HFF-Myc (cell line): ENCODE measurements at places on chromosomes 2 and 18.

DNA sequence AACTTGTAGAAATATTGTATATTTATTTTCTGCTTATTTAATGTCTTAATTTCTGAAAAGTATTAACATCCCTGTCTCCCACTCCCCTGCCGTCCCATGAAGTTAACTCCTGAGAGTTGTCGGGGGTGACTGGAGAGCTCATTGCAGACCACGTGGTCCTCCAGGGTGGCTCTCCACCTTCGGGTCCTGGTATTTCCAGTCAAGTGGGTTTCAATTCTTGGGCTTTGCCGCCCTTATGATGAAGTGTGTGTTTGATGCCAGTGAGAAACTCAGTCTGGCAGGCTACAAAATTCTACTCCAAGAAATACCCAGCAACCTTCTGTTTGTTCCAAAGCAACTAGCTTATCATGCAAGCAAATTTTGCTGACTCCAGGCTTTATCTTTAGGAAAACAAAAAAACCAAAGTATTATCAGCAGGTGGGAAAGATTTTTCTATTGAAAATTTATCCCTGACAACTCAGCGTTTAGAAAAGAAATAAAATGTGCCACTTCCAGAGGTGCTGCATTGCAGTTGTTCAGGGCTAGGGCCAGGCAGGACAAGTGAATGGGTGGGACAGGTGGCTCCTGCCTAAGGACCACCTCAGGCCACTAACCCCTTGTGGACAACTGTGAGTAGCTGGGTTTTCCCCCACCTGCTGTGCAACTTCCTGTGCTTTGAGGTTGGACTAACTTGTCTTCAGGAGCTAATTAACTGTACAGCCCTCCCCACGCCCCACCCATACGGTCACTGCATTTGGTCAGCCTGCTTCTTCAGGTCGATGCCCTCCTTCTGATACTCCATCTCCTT lies 46.6 kb downstream of the BCL2L11 start:
- no peak for DNase-seq

DNA sequence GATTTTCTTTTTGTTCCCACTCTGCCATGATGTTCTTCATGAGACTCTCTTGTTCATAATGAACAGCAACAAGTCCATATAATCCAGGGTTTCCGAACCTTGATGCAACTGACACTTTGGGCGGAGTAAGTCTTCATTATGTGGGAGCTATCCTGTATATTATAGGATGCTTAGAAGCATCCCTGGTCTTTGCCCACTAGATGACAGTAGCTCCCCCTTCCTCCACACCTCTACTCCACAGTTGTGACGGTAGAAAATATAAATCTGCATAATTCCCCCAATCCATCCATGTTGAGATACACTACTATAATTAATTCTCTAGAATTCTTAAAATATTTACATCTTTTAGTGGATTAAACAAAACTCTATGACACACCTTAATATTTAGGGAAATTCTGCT lies 482.2 kb upstream of the CELF4 start:
- DNase-seq: no peak

- no peak for DNase-seq
Measured at GRCh38 chr18:2916184-2916583, 69.4 kb downstream of the EMILIN2 start.

- DNase-seq: no peak
Measured at GRCh38 chr2:8672940-8673339, 8.9 kb upstream of the ID2 start.

GRCh38 chr2:98892871-98893270 lies 43.2 kb downstream of the CRACDL start:
- DNase-seq: no peak

- no peak for DNase-seq
Measured at GRCh38 chr2:59307196-59307595, 1066.1 kb upstream of the FANCL start.

- no peak for DNase-seq
Measured at GRCh38 chr2:34419856-34420255, 820.8 kb upstream of the FAM98A start.

GRCh38 chr2:168767258-168767657 lies 35.2 kb upstream of the NOSTRIN start:
- DNase-seq: no peak

DNA sequence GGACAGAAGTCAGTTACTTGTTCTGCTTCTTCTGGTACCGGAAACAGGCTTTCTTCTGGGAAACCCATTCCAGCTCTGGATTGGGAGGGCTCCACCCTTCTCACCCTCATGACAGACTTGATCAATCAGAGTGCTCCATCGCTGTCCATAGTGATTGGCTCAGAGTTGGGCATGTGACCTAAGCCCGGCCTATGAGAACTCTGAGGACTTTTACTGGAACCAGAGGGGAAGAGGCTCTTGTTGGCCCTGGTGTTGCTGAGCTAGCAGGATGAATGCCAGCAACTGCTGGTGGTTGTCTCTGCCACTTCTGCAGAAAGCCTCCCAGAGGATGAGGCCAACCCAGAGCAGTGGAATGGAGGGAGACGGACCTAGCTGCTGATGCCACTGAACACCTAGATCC lies 33.3 kb downstream of the TMEM37 start:
- no peak for DNase-seq
